ENCODE measurements at places on chromosomes 6 and 20.

- no peak for DNase-seq
Observed at GRCh38 chr20:48797275-48797825, 30.4 kb downstream of the PREX1 start.

DNA sequence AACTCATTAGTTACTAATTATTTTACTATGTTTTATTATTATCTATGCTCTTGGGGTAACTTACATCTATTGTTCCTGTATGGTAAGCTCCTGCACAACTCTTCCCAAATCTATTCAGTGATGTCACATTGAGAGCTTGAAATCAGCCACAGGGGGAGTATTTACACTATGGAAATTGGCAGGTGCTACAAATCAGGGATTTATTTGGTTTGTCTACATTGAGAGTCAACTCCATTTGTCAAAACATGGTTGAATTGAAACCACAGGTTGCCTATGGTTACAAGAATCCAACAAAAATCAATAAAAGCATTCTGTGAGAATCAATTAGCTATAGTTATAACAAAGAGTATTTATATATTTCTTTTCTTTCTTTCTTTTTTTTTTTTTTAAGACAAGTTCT, 3.9 kb upstream of the FITM2 start:
- no peak for DNase-seq

DNA sequence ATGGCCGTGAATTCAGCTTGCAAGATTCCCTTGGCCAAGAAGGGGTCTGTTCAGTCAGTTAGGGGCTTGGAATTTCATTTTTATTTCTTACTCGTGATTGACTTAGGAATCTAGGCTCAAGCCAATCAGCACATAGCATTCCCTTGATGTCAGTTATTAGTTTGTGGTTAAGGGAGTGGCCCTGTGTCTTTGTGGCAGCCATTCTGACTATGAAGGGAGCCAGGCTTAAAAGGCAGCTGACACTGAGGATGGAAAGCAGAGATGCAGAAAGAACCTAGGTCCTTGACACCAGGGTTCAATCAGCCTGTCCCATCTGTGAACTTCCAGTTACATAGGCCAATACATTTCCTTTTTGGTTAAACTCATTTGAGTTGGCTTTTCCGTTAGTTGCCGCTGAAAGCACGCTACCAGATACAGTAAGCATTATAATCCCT, 48.1 kb downstream of the MCUR1 start:
- DNase-seq, result no peak

DNA sequence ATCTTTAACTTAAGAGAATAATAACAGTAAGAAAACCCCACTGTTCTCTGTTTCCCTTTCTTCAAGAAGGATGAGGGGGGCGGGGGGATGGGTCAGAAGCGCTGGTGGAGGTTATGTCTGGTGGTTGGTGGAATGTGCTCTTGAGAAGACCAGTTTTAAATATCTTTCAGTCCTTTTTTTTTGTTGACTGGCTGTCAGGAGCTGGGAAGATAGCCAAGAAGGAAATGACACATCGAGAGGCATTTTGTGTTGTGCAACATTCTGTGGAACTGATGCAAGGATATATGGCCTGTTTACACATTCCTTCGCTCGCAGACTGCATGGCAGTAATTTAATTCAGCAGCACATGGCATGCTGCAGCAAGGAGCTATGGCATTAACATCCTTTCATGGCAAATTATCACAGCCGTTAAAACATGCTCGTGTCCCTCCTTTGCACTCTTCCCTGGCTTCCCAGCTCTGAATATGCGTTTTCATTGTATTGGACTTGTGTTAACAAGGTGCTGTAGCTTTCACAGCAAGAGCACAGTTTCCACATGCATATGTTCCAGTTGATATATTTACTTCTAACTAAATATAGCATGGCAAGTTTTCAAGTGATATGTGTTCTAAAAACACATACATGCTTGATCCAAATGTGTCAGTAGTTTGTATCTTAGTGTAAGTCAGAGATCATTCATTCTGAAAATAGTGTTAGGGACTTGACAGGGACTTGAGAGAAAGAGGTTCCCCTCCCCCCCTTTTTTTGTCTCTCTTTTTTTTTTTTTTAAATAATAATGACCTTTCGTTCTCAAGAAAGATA, 68.2 kb upstream of the SUPT3H start:
- peak; percentile 26 for DNase-seq

- DNase-seq, result no peak
Observed at GRCh38 chr20:38833857-38834164, 28.3 kb downstream of the PPP1R16B start.

- no peak for DNase-seq
Observed at GRCh38 chr6:163701762-163702161, 287.2 kb downstream of the QKI start.

DNA sequence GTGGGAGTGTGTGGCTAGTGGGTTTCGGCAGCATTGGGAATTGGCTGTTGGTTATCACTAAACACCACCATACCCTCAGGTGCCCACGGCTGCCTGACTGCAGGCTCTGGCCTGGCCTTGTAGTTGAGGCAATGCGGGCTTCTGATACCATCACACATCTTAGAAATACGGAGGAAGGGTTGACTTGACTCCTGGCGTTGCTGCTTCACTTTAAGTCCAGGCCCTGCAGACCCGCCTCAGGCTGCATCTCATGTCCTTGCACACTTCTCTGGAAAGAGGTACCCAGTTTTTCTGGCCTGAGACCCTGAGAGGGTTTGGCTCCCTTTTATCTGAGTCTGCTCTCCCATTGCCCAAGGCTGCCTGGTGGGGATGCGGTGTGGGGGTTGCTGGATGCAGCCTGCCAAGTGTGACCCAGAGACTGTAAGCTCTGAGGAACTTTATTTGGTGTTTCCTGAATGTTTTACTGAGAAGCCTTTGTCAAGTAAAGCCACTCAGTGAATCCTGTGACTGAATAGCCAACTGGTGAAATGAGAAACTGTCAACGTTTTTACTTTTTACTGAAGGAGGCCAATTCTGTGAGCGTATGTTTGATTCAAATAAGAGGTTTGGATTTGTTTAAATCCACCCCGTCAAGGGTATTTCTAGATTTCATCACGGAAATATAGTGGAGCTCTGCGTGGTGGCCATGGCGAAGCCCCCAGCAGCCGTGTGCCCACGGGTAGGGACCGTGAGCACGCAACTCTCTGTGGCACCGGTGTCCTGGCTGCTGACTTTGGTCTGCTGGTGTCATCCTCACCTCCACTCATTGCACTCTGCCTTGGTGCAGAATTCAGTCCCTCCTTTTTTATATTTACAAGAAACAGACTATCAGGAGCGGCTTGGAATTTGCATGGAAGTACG, 160.1 kb downstream of the DTNBP1 start:
- DNase-seq, result no peak

GRCh38 chr6:44234101-44235025, 11.0 kb downstream of the SLC29A1 start:
- DNase-seq, result no peak

GRCh38 chr6:34522761-34523160, 33.4 kb downstream of the SPDEF start:
- no peak for DNase-seq

DNA sequence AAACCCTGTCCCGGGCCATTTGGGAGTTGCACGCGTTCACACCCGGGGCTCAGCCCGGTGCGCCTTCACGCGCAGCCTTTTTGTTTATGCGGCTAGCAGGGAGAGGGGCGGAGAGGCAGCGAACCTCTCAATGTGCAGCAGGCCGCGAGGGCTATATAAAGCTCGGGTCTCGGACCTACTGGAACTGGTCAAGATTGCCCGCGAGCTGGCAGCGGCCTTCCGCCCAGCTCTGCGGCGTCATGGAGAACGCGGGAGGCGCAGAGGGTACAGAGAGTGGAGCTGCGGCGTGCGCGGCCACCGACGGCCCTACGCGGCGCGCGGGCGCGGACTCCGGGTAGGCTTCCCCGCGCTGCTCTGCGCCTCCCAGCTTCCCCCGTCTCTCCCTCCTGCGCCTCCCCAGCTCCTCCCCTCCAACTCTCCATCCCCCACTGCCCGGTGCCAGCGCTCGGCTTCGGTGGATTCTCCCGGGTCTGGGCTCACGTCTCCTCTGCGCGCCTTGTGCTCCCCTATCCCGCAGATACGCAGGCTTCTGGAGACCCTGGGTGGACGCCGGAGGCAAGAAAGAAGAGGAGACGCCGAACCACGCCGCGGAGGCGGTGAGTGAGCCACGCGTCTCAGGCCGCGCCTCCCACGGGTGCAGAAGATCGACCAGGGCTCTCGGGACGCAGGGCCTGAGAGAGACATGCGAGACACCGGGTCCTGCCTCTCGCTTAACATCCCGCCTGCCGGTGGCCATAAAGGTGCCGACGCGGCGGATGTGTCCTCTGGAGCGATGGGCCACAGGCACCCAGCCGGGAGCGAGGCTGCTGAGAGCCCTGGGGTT, at the start of gene RIPPLY2:
TSS of gene RIPPLY2 (plus strand) at position 183 of the 823 bp plus-strand sequence. CDS start at position 240, 57 bp downstream.
- DNase-seq, result no peak

- DNase-seq, result no peak
Observed at GRCh38 chr6:156593127-156593526, 184.1 kb upstream of the ARID1B start.

DNA sequence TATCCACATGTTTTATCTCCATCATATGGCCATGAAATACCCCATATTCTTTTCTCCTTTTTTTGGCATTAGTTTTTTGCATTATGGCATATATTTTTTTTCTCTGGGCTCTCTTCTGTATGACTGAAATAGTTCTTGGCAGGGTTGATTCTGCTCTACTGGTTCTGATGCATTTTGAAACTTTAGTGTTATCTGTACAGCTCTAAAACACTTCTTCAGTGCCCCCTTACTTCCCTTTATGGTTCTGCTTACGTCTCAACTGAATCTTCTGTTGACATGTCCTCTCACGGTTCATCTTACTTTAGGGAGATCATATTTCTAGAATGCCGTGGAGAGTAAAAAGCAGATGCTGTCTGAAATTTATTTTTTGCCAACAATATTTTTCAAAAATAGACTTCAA, 23.2 kb upstream of the TXNDC5 start:
- DNase-seq, result no peak

GRCh38 chr6:21381331-21381963, 212.1 kb upstream of the SOX4 start:
- no peak for DNase-seq

DNA sequence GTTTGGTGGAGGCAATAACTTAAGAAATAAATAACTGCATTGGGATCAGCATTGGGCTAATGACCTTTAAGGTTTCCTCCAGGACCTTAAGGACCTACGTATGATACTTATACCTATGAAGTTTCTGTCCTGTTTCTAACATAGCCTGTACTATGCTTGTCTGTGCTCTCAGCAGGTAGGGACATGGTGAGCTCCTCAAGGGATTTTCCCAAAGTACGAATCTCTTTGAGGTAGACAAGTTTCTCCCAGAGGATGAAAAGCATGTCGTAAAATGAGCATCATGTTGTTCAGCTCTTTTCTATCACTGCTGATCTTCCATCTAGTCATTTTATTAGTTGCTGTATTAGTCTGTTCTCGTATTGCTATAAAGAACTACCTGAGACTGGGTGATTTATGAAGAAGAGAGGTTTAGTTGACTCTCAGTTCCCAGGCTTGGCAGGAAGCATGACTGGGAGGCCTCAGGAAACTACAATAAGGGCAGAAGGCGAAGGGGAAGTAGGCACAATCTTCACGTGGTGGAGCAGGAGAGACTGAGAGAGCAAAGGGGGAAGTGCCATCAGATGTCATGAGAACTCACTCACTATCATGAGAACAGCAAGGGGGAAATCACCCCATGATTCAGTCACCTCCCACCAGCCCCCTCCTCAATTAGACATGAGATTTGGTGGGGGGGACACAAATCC, 77.8 kb upstream of the TGM3 start:
- DNase-seq, result no peak

DNA sequence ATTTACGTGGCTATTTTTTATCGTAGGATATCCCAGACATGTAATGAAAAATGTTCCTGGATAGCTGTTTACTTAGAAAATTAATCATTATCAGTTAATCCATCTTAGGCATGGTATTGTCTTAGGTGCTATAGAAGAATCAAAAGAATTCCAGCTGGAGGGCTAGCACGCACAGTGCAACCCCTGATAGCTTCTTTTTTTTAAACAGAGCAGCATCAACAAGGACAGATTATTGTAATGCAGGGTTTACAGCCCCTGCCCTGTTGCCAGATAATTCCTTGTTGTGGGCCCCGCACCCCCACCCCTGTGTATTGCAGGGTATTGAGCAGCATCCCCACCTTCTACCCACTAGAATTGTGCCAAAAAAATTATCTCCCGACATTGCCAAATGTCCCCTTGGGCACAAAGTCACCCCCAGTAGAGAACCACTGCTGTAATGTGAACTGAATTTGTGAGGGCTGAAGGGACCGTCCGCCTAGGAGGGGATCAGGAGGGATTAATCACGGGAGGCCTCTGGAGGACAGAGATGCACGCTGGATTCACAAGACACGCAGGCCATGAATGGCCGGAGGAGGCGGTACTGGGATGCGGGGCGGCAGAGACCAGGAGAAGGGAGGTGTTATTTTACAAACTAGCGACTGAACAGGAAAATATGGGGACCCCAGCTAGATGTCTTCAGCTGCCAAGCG, 174.6 kb downstream of the ZDHHC14 start:
- DNase-seq, result no peak

DNA sequence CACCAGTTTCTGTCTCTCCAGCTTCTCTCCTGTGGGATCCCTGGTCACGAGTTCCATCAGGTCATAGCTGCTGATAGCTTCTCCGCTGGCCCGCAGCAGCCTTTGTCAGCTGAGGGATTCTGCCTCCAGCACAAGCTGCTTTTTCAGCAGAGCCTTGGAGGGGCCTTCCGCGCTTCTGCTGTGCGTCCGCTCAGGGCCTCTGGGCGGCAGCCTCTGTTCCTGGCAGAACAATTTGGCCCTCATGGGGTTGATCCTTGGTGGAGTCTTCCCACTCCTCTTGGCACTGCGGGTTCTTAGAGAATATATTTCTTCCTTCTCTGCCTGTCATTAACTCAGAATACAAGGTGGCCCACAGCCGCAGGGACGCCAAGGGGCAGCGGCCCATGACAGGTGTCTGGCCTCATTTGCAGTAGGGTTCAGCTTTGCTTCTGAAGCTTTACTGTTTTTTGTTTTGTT, 158.8 kb downstream of the DTNBP1 start:
- DNase-seq, result no peak

DNA sequence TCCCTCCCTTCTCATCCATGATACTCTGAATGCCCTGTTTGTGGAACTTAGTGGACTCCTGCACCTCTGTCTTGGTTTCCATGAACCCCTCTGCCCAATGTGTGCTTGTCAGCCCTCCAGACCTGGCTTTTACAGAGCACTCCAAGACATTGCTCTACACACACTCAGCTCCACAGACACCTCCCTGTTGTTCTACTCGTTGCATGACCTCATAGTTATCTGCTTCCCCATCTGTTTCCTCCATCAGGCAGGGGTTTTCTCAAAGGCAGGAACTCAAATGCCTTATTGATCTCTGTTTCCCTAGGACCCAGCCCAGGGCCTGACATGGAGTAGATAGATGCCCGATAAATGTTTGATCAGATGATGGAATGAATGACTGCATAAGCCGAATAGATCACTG, 13.3 kb downstream of the PLCG1 start:
- no peak for DNase-seq

DNA sequence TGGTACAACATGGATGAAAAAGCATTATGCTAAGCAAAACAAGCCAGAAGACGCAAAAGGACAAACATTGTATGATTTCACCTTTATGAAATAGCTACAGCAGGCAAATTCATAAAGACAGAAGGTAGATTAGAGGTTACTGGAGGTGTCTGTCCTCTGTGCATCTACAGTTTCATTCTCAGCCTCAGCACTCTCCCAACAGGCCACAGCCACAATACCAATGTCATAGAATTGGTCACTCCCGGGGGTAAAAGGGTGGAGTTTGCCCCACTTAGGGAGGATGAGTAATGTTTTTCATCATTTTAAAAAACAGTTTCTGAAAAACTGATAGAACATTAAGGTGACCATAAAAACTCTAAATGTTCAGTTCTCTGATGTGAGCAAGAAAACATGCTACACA, 17.2 kb upstream of the TMX4 start:
- no peak for DNase-seq
